ENCODE measurements at places on chromosomes 7 and 10.

- DNase-seq, result peak; percentile 51
These were observed 181.2 kb downstream of the TWIST1 start for GRCh38 chr7:18936265-18936664.

- DNase-seq, result no peak
These were observed 77.9 kb upstream of the RHOBTB1 start for GRCh38 chr10:61021926-61022325.

- no peak for DNase-seq
These were observed 8.9 kb downstream of the TMEM184A start for GRCh38 chr7:1546909-1547776.

- DNase-seq, result no peak
These were observed 8.0 kb upstream of the CCDC71L start for GRCh38 chr7:106668861-106669524.

- DNase-seq, result no peak
These were observed 12.0 kb downstream of the HOXA4 start for GRCh38 chr7:27118580-27118979.

DNA sequence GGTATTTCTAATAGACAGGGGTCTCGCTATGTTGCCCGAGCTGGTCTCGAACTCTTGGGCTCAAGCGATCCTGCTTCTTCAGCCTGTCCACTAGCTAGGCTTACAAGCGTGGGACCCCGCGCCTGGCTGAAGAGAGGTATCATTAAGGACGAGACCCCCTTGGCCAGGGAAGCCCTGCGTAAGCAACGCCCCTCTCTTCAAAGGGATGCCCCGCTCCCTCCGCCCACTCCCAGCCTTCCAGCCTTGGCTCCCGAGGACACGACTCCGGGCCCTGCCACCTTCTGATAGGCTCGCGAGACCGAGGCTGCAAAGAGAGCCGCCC, 220 bp upstream of the ZKSCAN5 start:
- no peak for DNase-seq

GRCh38 chr7:151032936-151033863, 5.0 kb downstream of the ABCB8 start:
- DNase-seq, result no peak

GRCh38 chr10:110797416-110797815, 74.3 kb upstream of the PDCD4 start:
- no peak for DNase-seq

DNA sequence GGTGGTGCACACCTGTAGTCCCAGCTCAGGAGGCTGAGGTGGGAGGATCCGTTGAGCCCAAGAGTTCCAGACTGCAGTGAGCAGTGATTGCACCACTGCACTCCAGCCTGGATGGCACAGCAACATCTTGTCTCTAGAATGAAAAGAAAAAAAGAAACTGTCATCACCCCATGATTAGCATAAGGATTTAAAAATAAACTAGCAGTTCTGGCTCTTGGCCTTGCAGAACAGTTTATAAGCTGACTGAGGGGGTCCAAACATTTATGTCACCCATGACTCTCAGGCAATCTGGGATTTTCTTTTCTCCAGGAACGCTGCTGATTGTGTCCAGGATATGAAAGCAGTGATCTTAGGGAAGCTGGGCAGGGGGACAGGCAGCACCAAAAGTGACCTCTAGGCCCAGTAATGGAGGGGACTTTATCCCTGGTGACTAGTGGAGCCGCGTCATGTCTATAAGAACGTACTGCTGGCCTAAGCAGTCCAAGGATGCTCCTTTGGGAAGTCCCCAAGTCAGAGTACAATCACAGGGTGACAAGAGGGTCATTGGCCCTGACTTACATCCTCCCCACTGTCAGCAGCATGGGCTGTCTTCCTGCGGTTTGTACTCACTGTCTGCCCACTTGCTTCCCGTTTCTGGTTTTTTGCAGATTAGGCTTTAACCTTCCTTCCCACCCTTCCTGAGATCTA, 177.4 kb downstream of the ARHGAP12 start:
- DNase-seq, result no peak

DNA sequence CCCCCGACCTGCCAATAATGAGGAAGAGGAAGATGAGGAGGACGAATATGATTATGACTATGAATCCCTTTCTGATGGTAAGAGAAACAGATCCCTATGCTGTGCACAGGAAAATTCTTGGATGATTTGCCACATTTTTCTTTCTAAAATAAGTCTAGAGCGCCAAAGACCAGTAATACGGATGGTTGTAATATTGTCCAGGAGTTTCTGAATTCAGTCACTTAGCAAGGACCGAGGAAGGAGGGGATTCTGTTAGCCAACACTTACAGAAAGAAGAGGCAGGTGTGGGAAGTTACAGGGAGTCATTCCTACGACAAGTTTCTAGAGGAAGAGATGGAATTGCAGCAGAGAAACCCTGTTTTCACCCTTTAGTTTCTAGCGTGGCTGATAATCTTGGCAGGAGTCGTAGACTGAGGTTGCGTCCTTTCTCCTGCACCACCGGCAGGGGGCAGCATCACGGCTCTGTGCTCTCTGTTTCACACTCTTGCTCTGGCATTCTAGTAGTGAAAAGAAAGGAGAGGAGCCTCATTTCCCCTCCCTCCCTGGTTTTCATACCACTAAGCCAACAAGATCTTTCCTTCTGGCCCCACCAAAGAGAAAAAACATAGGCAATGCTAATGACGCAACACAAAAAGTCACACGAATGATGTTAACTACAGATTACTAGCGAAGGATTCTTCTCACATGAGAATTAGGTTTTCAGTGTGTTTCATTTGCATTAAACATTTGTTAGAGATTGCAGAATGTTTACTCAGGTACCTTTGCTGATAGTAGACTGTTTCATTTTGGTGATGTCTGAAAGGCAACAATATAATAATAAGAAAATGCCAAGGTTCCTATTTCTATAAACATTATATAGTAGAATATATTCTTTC, 82.7 kb downstream of the NOC3L start:
- peak; percentile 37 for DNase-seq

GRCh38 chr7:2012981-2013380, 219.8 kb downstream of the MAD1L1 start:
- no peak for DNase-seq

DNA sequence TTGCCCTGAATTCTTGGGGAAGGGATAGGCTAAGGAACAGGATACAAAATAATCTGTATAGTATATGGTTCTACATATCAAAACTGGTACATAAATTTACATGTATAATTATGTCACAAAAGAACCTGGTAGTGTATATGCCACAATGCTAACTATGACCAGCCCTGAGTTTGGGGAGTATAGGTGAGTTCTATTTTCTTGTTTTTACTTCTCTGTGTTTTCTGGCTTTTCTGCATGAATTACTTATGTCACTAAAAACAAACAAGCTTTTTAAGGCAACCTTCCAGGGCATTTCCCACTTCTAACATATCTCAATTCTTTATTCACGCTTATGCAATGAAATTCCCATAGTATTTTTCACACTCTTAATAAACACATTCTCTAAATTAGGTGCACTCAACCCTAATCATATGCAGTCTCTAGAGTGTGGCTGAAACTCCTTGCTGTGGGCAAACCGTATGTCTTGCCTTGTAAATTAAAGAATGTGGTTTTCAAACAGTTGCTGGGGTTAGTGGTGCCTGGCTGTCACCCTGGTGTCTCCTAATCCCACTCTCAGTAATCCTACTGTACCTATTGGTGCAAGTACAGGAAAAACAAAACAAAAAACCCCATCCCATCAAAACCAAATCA, 14.0 kb upstream of the INSIG1 start:
- no peak for DNase-seq

DNA sequence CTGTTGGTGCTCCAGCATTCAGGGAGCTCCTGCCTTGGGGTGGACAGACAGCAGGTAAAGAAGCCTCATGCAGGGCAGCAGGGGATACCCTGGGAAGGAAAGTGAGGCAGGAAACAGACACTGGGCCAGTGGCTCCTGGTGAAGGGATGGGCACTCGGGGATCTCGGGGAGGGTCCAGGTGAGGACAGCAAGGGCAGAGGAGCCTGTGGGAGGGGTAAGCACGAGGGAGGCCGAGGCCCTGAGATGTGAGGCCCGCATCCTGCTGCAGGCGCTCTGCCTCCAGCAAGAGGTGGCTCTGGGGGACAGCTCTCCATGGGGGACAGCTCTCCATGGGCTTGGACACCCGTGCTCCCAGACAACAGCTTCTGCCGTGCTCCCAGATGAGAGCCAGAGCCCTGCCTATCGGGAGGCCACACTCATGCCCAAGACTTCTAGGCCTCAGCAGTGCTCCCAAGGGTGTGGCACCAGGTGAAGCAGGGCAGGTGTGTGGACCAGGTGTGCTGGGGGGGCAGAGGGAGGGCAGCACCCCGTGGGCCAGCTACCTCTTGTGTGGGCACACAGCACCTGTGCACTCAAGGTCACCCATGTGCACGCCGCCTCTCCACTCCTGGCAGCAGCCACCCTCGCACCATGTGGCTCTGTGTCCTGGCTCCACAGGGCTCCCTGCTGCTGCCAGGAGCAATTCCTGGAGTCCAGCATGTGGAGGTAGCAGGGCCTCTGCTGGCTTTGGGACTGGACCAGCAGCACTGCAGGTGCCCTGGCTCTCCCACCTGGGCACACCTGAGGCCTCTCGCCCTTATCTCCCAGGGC, 93.6 kb upstream of the INSIG1 start:
- DNase-seq, result no peak

DNA sequence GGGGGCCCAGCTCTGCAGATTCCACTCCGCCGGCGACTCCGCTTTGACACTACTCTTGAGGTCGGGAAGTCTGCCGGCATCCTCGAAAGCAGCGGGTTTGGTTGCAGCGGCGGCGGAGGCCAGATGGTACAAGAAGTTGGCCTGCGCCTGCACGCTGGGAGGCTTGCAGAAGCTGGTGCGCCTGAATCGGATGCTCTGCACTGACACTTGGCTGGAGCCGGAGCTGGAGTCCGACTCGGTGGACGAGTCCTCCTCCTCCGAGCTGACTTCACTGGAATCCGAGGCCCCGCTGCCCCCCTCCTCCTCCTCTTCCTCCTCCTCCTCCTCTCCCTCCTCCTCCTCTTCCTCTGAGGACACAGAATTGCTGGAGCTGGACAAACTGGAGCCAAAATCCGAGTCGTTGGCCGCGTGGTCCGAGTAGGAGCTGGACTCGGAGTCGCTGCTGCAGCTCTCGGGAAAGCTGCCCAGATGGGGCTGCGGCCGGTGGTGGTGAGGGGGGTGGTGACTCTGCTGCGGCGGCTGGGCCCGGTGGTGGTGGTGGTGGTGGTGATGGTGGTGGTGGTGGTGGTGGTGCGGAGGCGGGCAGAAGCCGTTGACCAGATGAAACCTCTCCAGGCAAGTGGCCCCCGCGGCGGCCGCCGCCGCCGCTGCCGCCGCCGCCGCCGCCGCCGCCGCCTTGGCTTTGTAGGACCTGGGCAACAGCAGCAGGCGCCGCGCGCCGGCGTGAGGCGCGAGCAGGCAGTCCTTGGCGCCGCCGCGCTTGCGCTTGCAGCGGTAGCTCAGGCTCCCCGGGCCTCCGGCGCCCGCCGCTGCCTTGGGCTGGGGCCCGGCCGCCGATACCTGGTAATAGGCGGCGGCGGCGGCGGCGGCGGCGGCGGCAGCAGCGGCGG, 9.0 kb downstream of the SKIDA1 start:
- DNase-seq, result peak; percentile 45

- DNase-seq, result no peak
These were observed 2.8 kb downstream of the PLA2G12B start for GRCh38 chr10:72951760-72952159.

GRCh38 chr7:99782012-99782953, 1.7 kb downstream of the CYP3A4 start:
- no peak for DNase-seq

GRCh38 chr7:45701701-45702510, 127.7 kb downstream of the ADCY1 start:
- DNase-seq, result no peak

DNA sequence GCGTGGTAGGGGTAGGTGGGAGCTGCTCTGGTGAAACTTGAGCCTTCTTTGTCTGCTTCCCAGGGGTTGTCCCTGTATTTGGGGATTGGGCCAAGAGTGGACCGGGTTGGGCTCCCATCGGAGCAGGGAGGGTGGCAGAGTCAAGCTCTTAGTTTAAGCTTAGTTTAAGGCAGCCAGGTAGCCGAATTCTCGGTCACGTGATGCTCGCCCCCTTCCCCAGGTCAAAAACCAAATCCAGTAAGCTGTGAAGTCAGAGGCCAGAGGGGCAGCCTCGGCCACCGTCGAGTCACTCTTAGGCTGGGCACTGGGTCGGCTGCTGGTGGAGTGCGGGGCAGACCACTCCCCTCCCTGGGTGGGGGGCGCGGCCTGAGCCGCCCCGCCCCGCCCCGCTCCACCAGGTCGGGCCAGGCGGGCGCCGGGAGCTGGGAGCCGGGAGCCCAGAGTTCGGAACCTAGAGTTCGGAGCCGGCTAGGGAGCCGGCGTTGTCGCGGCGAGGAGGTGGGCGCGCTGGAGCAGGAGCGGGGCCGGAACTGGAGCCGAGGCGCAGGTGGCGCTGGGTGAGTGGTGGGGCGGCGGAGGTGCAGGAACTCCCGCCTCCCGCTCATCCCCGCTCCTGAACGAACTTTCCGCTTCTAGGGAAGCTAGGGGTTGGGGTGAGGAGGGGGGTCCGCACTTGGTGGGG, 2.8 kb upstream of the LZTS2 start:
- DNase-seq, result no peak

- peak; percentile 56 for DNase-seq
These were observed 74.3 kb downstream of the SAMD9 start for GRCh38 chr7:93043385-93043985.

GRCh38 chr7:7148798-7149481, 33.4 kb upstream of the C1GALT1 start:
- no peak for DNase-seq

- DNase-seq, result no peak
These were observed 61.0 kb upstream of the RNF32 start for GRCh38 chr7:156579566-156579965.

DNA sequence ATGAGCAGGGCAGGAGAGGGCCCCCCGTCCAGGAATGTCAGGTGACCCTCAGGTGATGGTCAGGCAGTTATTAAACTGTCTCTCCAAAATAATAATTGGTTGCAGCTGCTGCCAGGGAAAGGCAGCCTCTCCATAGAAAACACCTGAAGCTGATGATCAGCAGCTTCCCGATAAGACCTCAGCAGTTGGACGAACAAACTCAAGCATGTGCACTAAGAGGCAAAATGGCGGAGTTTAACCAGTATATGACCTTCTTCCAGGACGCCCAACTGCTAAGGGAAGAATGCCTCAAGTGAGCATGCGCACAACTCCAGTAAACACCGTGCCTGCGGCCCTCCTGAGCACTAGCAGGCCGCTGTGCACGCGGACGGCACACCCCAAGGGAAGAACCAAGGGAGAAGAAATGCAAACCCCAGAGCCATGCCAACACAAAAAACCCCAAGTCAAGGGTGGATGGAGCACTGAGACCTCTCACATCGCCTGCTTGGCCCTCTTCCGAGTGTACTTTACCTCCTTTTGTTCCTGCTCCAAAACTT, 38.9 kb upstream of the ADARB2 start:
- no peak for DNase-seq

GRCh38 chr10:23094786-23095403, 484 bp upstream of the MSRB2 start:
- no peak for DNase-seq

GRCh38 chr7:21587139-21587784, 44.4 kb downstream of the DNAH11 start:
- DNase-seq, result no peak
